CD8-positive, alpha-beta T cell (primary cell): ENCODE measurements at places on chromosomes 4 and X.
A peak's percentile ranks its signal among the peaks of the same experiment; 100 is the strongest.

- DNase-seq, result no peak
Observed at GRCh38 chrX:29172880-29173279, 585.6 kb downstream of the IL1RAPL1 start.

DNA sequence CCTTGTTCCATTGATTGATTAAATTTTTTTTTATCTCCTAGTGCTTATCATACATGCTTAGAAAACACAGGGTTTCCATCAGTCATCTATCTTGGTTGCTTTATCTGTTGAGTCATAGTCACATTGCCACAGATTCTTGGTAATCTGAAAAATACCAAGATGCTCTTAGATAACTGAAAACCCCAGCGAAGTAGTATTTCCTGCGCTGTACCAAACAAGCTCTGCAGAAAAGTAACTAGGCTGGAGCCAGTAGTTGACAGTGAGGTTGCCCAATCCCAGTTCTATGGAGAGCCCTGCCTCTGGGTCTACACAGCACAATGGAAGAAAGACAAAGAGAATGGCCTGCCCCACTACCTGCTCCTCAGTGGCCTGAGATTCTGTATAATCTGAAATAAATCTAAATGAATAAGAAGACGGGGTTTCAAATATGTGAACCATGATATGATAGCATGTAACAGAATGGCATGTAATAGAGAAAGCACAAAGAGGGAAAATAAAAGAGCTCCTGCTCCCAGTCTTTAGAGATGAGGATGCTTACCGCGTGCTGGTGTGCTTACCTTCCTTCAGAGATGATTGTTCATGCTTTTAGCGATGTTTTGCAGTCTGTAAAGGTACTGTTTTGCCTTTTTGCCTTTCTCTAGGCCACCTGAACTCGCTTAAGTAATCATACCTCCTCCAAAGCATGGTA is 55.3 kb upstream of the RAPGEF2 start:
- DNase-seq, result no peak

DNA sequence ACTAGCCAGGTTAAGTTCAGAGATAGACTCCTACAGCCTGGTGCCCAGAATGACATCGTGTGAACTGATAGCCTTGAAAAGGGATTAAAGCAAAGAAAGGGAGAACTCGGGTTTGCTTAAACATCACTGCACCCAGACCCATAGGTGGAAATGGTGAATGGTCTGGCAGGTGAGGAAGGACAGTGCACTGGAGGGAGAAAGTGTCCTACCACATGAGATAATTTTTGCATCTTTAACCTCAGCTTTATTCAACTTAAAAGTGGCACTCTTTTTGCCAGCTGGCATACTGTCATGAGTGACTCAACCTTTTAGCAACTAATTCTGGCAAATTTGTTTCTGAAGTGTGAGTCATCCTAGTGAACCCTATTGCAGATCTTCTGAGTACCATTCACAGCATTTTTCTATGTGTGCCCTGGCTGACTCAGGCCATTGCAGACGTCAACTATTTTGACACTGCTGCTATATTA is 53.0 kb upstream of the DAPP1 start:
- no peak for DNase-seq

- no peak for DNase-seq
Observed at GRCh38 chrX:122641826-122642225, 542.3 kb upstream of the GRIA3 start.

GRCh38 chrX:47587091-47587891 is 5.1 kb downstream of the TIMP1 start:
- DNase-seq, result no peak

- no peak for DNase-seq
Observed at GRCh38 chrX:57070185-57070984, 51.0 kb downstream of the SPIN2B start.

DNA sequence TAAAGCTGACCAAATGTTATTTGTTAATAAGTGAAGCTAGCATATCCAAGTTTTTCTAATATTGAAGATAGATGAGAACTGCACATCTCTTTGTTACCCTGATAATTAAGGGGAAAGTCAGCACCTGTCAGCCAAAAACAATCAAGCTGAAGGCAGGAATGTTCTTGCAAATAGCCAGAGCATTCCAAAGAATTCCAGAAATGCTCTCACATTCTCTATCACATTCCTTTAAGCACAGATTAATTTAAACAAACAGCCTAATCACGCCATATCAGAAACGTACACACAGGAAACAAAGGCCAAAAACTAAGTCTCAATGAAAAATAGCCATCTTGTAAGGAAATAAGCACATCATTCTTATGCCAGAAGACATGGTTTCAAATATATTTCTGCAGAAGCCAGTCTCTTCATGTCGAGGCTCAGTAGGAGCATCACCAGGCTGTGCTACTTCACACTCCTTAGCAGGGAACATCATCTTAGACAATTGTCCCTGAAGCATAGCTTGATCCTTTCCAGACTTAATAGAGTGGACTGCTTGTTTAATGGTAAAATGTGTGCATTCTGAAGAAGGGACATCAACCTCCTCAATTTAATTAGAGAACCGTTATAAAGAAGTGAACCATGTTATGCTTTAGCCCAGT is 252.9 kb upstream of the TTC29 start:
- no peak for DNase-seq

- no peak for DNase-seq
Observed at GRCh38 chr4:104494822-104495559, at the start of gene CXXC4. Gene CXXC4, minus strand, starts transcription at chr4:104494894. Its CDS starts 3,092 bp downstream, at chr4:104491802.

- DNase-seq, result no peak
Observed at GRCh38 chr4:5162909-5163508, 111.7 kb downstream of the STK32B start.

DNA sequence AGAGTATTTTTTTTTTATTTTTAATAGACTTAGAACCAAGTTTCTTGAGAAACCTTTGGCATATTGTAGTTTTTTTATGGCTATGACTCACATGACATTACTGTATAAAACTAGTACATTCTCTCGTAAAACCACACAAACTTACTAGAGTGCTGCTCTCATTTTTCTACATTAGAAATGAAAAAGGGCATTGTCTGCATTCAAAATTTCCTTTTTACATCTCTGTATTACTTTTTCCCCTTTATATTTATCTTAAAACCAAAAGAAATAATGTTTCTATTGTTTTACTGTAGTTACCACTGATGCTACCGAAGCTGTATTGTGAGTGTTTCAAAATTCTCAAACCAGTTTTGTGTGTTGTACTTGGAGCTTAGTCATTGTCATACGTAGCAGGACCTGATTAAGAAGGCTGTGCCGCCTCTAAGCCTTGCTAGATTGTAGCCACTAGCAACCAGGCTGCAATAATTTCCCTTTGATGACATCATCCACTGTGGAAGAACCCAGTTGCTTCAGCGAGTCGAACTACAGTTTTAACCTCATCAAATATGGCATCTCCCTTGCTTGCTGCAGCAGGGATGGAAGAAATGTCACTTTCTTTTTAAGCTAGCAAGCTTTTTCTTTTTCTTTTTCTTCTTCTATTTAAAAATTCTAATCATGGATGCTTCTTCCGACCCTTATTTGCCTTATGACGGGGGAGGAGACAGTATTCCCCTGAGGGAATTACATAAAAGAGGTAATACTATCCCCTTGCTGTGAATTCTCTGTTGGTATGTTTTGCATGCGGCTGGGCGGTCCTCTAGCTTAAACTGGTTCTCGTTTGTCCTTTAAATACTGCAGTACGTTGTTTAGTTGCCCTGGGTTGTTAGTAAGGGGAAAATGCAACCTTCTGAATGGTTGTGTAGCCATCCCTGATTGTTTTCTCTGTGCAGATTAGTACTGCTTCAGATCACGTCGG is 39.6 kb downstream of the CLCN3 start:
- DNase-seq, result peak; percentile 53

DNA sequence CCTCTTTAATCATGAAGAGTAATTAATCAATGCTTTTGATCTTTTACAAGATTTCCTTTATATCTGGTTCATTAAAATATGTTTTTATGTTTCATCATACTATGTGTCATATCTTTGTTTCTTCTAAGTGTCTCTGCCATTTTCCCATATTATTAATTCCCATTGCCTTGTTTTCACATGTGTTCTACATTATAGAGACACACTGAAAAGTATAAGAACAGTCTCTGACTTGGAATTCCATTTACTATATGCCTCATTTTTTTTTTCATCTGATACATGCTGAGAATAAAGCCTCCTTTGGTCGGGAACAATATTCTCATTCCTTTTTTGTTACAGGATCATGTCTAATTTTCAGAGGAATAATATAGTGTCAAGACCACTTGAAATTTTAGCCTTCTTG is 4.3 kb downstream of the BANK1 start:
- no peak for DNase-seq

GRCh38 chr4:1572521-1572920 is 111.6 kb downstream of the FAM53A start:
- no peak for DNase-seq

GRCh38 chr4:170884969-170885570 is 795.3 kb upstream of the AADAT start:
- DNase-seq, result no peak

DNA sequence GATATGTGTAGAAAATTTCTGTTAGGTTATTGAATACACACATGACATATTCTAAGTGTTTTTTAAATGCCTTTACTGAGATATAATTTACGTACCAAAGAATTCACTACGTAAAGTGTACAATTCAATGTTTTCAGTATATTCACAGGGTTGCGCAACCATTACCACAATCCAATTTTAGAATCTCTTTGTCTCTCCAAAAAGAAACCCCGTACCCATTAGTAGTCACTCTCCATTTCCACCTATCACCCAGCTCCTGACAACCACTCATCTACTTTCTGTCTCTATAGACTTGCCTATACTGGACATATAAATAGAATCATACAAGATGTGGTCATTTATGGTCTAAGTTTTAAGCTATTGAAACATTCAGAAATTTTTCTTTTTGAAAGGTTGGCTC is 53.0 kb upstream of the FBXW7 start:
- no peak for DNase-seq

GRCh38 chr4:107166181-107166580 is 130.1 kb upstream of the DKK2 start:
- DNase-seq, result no peak

- DNase-seq, result no peak
Observed at GRCh38 chr4:4415806-4416805, 29.2 kb downstream of the NSG1 start.

DNA sequence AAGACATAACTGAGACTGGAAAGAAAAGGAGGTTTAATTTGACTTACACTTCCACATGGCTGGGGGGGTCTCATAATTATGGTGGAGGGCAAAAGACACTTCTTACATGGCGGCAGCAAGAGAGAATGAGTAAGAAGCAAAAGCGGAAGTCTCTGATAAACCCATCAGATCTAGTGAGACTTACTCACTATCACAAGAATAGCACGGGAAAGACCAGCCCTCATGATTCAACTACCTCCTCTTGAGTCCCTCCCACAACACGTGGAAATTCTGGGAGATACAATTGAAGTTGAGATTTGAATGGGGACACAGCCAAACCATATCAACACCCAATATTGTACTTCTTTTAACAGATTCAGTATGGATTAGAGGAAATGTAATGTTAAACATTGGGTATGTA is 646.6 kb downstream of the ANKRD50 start:
- DNase-seq, result no peak

DNA sequence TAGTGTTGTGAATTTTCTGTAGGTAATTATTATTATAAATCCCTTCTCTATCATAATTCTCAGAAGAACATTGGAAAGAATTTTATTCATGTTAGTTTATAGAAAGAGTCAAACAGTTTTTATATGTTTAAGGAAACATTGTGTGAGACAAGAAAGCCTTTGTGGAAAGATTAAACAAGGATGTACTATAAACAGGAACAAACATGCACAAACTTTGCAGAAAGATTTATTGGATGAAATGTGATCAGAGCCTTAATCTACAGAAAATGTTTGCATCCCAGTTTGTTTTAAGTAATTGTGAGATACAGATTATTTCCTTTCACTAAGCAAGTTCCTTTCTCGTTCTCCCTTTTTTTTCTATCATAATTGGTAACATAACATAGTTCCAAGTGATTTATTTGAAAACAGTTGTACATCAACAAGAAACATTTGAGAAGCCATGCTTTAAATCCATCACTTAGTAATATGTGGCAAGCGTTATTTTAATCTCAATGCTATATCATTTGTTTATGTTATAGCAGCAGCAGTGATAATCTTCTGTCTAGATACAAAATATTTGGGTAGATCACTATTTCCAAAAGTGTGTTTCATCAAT is 129.4 kb downstream of the SLC4A4 start:
- DNase-seq, result no peak
